ENCODE measurements at places on chromosomes 5 and 9.

DNA sequence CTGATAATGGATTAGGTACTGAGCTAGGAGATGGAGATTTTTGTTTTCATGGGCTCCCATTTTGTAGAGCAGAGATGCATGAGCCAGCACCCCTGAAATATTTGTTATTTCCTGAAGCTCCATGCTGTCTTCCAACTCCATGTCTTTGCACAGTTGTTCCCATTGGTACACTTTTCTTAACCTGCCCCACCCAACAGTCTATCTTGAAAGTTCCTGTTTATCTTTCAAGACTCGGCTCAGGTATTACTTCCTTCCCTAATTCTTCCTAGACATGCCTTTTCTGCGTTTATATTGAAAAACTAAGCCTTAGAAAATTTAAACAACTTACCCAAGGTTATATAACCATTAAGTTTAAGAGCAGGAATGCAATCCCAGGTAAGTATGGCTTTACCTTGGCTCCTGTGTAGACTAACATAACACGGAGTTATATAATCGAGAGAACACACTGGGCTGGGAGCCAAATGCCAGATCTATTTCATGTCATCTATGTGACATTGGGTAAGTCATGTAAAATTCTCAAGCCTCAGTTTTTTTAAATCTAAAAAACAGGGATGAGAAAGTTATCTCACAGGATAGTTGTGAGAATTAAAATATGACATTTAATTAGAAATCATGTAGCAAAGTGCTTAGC, 67.4 kb downstream of the LIX1 start:
- DNase-seq = no peak

- DNase-seq = no peak
These were observed 30.4 kb downstream of the CAMK4 start for GRCh38 chr5:111254613-111255012.

DNA sequence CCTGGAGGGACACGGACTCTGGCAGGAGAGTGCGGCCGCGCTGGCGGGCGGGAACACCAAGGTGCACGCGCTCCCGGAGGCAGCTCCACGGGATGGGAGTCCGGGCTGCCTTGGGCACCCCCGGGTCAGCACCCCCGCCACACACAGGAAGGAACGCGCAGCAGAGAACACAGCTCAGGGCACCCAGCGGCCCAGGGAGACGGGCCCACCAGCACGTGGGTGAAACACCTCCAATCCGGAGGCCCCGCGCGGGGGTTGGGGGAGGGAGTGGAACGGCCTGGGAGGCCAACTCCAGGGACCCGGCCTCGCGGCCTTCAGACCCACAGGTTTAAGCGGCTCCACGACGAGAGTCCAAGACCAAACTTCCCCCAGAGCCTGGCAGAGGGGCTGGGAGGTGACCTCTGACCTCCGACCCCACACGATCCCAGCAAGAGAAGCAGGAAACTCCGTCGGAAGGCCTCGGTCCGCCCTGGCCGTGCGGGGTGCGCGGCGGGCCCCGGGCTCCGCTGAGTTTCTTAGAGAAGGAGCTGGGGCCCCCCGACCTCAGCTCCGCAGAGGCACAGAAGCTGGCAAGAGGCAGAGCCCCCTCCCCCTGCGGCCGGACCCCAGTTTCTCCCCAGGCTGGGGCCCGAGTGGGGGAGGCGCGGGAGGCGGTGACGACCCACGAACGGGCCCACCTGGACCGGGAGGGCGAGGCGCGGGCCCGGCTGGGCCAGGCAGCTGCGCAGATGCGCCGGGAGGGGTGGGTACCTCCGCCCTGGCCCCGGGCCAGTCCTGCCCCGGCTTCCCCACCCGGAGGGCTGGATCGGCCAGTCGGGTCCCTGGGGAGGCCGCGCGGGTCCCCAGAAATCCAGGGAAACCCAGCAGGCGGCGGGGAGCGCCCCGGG, 851 bp downstream of the NACC2 start:
- DNase-seq = peak; percentile 25

- no peak for DNase-seq
These were observed 302.5 kb downstream of the TENT4A start for GRCh38 chr5:7015586-7016256.

DNA sequence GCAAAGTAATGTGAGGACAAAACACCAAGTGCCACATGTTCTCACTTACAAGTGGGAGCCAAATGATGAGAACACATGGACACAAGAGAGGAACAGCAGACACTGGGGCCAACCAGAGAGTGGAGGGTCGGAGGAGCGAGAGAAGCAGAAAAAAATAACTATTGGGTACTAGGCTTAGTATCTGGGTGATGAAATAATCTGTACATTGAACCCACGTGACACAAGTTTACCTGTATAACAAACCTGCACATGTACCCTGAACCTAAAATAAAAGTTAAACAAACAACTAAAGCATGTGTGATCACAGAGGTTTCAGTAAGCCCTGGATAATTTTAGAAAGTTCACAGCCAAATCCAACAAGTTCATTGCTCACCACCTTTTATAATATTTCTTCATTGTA, 160.1 kb downstream of the TENT4A start:
- no peak for DNase-seq

DNA sequence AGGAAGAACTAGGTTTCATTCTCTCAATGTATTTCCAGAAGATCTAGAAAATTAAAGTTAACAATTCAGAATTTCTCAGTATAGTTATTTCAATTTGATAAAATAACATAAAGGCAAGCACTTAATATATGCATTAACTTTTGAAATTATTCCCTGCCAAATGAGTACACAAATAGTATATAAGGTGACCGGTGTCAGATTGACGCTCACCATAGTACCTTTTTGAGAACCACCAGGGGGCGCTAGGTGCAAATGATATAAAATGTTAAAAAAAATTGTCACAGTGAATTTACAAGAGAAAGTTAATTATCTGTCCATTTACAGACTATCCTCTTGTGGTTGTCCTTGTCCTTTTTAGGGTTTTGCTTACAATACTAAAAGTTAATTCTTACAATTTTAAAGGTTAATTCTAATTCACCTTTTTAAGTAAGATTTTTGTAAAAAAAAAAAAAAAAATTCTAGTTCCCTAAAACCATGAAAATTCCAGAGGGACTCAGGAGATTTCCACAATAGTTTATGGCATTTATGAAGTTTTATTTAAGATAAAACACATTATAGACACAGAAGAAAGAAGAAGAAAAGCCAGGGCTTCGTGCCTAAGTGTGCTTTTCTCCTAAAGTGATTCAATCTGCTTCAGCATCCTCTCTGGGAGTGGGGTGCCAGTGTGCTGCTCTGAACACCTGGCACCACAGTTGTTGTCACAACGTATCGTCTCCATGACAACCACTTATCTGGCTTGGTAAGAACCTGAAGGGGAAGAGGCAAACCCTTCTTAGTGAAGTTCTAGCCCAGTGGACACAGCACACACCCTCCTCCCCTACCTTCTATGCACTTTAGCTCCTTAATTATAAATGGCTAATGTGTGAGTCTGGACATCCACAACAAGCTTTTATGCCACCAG, 1.7 kb downstream of the ADAMTS16 start:
- peak; percentile 57 for DNase-seq

- DNase-seq = peak; percentile 81
These were observed 2125.4 kb upstream of the WWC1 start for GRCh38 chr5:166166071-166166470.

DNA sequence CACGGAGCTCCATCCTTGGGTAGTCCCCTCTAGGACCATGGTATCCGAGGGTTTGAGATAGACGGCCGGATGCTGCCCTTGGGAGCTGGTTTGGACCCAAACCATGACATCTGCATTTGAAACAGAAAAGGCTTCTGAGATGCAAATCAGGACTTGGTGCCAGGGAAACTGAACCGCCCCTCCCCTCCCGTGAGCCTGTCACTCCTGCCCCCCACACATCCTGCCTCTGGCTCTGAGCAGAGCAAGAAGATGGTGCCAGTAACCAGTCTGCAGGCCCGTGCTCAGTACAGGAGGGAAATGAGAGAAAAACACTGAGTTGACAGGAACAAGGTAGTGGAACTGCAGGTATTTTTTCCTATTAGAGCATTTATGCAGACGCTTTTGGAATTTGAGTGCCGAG, 18.6 kb downstream of the ARPC5L start:
- no peak for DNase-seq

GRCh38 chr9:123716339-123716945, 213.5 kb downstream of the DENND1A start:
- no peak for DNase-seq

- no peak for DNase-seq
These were observed 194.9 kb upstream of the ZNF608 start for GRCh38 chr5:124941051-124942049.

- no peak for DNase-seq
These were observed 75.1 kb upstream of the RANBP6 start for GRCh38 chr9:6090277-6091210.

GRCh38 chr9:90423661-90424193, 218.9 kb downstream of the DIRAS2 start:
- no peak for DNase-seq

GRCh38 chr5:142400415-142400814, 75.6 kb upstream of the SPRY4 start:
- DNase-seq = no peak

DNA sequence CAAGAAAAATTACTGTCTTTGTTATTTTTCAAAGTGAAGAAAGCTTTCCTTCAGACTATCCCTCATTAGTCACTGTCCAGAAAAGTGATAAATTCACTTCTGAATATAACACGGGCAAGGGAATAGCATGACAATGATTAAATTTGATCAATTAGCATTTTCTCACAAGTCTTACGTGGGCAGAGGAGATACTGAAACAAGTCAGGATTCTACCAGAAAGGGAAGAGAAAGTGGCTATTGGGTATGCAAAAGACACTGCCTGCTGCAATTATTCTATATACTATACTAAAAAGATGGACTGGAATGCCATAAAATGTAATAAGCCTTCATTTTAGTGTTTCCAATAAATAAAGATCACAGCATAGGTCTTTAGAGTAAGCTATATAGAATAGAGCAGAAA, 7.4 kb downstream of the COX7C start:
- DNase-seq = no peak

GRCh38 chr9:136645903-136646754, 16.6 kb upstream of the EGFL7 start:
- DNase-seq = no peak

GRCh38 chr9:109203761-109204360, 36.8 kb upstream of the FRRS1L start:
- DNase-seq = no peak

DNA sequence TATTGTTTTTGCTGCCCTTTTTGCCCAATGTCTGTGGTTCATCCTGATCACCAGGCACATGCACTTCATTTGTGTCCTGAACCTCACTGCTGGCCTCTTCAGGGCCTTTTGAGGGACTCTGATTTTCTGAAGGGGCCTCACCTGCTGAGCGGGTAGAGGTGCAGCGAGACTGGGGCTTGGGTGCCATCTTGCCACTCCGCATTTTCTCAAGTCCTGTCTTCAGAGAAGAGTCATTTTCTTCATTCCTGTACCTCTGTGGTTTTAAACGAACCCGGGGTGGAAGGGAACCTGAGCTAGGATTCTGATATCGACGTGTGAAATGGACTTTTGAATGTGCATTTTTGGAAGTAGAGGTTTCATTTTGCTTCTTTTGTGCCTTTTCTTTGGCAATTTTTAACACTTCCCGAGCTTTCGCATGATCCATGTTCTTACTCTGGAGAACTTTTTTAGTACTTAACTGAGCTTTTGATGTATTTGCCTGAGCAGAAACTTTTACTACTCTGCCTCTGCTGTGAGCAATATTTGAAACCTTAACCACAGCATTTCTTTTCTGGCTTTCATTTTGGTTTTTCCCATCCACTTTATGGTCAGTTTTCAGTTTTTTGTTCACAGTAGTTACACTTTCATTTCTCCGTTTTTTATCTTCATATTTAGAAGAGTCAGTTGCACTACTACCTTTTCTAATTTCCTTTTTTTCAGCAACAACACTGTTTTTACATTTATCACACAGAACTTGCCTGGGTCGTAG, 26.1 kb downstream of the PWWP2A start:
- no peak for DNase-seq

- no peak for DNase-seq
These were observed 13.5 kb downstream of the CTNND2 start for GRCh38 chr5:11890777-11891176.

DNA sequence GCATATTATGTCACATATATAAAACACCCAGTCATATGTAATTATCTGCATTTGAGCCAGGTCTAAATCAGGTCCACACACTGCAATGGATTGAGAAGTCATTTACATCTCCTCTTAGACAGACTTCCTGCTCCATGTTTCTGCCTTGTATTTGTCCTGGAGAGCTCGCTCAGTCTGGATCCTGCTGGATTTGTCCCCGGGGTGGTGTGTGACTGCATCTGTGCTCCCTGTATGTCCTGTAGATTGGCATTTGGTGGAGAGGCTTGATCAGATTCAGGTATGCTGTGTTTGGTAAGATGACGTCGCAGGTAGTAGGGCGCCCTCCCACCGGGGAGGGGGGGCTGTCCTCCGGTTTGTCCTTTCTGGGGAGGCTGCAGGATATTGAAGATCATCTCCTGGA, 33.6 kb upstream of the IER5L start:
- no peak for DNase-seq

DNA sequence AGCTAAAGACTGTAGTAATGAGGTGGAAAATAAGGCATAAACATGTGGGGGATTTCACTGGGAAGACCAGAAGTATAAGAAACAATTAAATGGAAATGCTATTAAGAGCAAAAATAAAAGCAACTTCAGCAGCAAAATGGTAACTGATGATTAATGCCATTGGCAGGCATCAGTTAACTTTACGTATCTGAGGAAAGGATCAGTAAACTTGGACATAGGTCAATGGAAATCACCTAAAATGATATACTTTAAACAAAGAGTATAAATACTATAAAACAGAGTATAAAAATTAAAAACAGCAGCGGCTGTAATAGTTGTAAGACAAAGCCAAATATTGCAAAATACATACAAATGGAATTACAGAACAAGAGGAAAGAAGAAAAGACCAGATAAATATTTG, 992.1 kb downstream of the DNAH5 start:
- DNase-seq = no peak

GRCh38 chr5:94698197-94698596, 79.7 kb downstream of the SLF1 start:
- DNase-seq = no peak

DNA sequence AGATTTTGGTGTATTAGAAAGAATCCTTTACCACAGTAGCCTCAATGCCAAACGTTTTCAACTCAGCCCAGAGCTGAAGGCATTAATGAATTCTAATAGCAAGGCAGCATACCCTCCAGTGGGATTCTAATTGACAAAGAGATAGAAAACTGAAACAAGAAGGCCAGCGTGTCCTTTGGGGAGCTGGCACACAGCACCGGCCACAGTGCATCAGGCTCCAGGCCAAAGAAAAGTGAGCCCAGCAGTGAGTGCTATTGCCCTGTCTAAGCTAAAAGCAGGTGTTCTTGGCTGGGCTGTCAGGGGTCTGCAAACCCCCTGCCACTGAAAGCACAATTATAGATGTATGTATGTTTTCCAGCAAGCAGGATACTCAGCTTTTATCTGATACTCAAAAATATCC, 40.4 kb downstream of the PPIC start:
- DNase-seq = no peak

DNA sequence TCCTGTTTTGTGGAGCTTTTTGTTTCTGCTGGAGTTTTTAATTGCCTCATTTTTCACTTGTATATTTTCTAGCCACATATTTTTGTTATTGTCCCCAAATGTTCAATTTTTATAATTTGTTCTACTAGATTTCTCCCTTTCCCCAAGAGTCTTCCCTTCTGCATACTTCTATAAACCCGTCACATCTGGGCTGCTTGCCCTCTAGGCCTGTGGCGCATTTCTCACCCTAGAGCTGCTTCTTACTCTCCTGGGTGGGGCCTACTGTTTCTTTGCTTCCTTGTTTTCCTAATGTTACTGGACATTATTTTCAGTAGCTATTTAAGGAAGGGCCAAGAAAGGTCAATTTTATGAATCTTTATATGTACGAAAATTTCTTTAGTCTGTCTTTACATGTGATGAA, 51.5 kb downstream of the NXNL2 start:
- DNase-seq = no peak

GRCh38 chr5:176651472-176651980, 4.2 kb downstream of the TSPAN17 start:
- no peak for DNase-seq

All from NCI-H2081 (cell line).